ENCODE measurements at places on chromosomes 5 and 9.
A peak's percentile ranks its signal among the peaks of the same experiment; 100 is the strongest.

DNA sequence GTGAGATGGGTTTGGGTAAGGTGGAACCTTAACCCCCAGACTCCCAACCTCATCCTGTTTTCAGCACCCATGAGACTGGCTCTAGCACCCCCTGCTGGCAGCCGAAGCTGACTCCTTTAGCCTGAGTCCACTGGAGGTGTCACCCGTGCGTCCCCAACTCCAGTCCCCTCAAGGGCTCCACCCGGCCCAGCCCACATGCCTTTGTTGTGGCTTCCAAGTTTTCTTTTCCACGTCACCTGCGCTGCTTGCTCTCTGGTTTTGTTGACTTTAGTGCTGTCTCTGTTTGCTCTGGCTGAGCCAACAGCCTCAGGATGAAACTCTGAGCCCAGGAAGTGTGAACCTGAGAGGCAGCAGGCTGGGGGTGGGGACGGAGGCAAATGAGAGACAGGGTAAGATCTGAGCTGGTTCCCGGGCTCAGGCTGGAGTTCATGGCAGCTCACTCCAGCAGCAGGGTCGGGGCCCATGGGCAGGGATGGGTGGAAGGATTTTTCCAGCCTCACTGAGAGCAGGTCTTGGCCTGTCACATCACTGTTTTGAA is 13.2 kb upstream of the AQP7 start:
- DNase-seq = peak; percentile 22

- DNase-seq = no peak
Observed at GRCh38 chr9:137580209-137580953, 1.7 kb upstream of the DPH7 start.

GRCh38 chr9:4541856-4542255 is 51.6 kb downstream of the SLC1A1 start:
- no peak for DNase-seq

- no peak for DNase-seq
Observed at GRCh38 chr5:151694035-151694485, 7.3 kb upstream of the SPARC start.

GRCh38 chr5:135269199-135269598 is 129.8 kb downstream of the MACROH2A1 start:
- peak; percentile 71 for DNase-seq

GRCh38 chr5:150615141-150615699 is 25.2 kb upstream of the SYNPO start:
- peak; percentile 43 for DNase-seq

- DNase-seq = no peak
Observed at GRCh38 chr5:34790069-34790468, 48.9 kb upstream of the TTC23L start.

DNA sequence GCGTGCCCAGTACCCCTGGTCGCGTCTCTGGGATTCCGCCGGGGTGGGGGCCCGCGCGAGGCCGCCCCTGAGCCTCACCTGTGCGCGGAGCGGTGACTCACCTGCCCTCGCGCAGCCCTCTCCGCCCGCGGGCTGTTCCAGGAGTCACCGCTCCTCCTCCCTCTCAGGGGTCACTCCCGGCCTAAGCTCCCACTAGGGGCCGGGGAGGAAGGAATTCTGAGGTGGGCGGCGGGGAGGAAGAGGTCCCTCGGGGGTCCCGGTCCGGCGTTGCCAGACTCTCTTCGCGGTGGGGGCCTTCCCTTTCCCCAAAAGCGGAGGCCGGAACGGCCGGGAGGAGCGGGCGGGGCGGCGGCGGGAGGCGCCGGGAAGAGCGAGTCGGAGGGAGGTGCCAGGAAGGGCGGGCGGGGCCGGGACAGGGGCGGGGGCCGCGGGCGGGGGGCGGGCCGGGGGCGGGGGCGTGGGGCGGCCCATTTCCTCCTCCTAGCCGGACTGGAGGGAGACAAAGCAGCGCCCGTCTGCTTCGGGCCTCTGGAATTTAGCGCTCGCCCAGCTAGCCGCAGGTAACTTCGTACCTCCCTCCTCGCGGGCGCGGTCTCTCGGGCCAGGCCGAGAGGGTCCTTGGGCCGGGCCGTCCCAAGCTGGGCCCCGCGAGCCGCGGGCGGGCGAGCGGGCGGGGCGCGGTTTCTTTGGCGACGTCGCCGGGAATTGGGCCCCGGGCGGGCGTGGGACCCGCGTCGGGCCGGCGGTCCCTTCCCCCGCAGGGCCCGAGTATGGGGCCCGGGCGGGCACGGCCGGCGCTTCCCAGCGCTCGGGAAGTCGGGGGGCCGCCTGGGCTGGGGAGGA is at the start of gene CTNNA1:
TSS of gene CTNNA1 (plus strand) at position 475 of the 843 bp plus-strand sequence. CDS start 28,500 bp downstream, outside the sequence.
- peak; percentile 63 for DNase-seq

DNA sequence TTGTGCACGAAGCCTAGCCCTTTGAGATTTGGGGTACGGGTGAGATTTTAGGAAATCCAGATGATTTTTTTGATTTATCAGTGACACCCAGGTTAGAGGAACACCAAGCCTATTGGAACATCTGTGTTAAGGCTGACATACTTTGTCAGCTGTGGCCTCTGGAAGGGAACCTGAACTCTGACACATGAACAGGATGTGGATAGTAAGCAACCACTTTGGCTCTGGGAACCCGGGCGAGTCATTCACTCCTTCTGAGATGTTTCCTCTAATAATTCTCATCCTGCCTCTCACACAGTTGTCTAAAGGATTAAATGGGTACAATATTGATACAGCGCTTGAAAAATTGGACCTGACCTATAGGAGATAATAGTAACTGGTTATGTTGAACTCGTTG is 67.8 kb downstream of the FGF1 start:
- peak; percentile 78 for DNase-seq

- no peak for DNase-seq
Observed at GRCh38 chr9:129889941-129890717, 54.9 kb downstream of the USP20 start.

- no peak for DNase-seq
Observed at GRCh38 chr5:61416420-61416819, 84.4 kb downstream of the ZSWIM6 start.

- no peak for DNase-seq
Observed at GRCh38 chr5:11531811-11532555, 372.3 kb downstream of the CTNND2 start.

- DNase-seq = no peak
Observed at GRCh38 chr9:27421577-27421976, 102.5 kb upstream of the IFNK start.

- DNase-seq = no peak
Observed at GRCh38 chr5:110027527-110028322, 338.0 kb downstream of the MAN2A1 start.

- peak; percentile 39 for DNase-seq
Observed at GRCh38 chr9:121380846-121381245, 10.8 kb upstream of the STOM start.

DNA sequence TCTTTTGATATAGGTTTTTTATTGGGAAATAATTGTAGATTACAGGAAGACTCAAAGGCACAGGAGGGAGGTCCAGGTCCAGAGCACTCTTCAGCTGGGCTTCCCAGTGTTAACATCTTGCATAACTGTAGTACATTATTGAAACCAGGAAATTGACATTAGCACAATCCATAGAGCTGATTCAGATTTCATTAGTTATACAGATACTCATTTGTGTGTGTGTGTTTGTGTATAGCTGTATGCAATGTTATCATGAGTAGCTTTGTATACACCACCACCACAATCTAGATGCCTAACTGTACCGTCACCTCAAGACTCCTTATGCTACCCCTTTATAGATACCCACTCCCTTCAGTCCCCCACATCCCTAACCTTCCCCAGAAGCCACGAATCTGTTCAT is 47.9 kb downstream of the SLC36A1 start:
- no peak for DNase-seq

- DNase-seq = no peak
Observed at GRCh38 chr5:31783086-31783645, 144.2 kb downstream of the PDZD2 start.

DNA sequence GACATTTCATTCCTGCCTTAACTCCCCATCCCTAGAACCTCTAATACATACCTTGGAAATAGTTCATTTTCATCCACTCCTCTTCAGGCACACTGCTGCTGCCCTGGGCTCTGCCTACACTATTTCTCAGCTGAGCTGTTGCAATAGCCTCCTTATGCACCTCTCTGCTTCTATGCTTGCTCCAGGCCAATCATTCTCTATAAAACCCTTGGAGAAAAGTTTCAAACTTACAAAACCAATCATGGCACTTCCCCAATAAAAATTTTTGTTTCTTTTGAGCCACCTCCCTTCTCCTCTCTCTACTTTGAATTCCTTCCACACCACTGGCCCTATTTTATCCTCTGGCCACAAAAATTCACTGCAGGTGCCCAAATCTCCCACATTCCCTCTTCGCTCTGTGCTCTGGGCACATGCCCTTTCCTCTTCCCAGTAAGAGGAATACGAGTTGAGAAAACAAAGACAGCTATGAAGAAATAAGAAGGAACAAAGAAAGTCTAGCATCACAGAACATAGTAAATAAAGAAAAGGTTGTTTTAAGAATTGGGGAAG is 301.4 kb downstream of the ELAVL2 start:
- no peak for DNase-seq

GRCh38 chr9:118222375-118222774 is 518.2 kb downstream of the TLR4 start:
- no peak for DNase-seq

GRCh38 chr9:27800159-27800558 is 226.9 kb upstream of the C9orf72 start:
- no peak for DNase-seq

DNA sequence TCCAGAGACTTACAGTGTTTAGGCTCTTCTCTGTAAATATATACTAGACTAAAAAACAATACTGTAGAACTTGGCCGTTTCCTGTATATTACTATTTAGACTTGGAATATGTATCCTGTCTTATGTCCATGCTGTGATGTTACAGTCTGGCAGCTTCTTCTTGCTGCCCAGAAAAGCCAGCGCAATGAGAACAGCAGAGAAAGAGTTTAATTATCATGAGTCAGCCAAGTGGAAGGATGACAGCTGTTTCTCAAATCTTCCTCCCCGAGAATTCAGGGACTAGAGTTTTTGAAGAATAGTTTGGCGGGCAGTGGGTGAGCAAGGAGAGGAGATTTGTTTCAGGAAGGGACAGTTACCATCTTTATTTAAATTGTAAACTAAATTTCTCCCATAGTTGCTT is 37.5 kb downstream of the NAA35 start:
- DNase-seq = peak; percentile 2

DNA sequence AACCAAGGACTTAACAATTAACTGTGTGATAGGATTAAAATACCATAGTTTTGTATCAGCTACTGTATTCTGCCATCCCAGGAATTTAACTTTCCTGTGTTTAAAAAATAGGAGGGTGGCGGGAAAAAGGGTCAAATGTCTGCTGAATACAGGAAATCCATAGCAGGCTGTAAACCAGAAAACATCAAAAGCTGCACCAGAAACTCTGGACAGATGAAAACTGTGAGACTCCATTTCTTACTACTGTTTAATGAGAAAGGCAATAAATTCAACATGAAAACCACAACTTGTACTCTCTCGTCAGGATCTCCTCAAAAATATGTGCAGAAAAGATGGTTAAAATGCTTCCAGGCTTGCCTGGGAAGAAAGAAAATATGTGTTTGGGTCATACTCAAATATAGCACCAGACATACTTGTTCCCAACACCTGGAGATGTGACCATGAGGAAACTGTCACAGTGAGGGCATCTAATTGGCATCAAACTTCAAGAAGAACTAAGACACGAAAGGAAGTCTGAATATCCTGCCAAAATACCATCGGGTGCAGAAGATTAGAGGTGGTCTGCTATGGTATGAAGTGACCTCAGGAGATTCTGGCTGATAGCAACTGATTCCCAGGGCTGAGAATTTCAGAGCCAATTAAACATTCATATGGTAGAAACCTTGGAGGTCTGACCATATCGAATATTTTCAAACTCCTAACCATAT is 164.7 kb upstream of the TARS1 start:
- DNase-seq = peak; percentile 98

DNA sequence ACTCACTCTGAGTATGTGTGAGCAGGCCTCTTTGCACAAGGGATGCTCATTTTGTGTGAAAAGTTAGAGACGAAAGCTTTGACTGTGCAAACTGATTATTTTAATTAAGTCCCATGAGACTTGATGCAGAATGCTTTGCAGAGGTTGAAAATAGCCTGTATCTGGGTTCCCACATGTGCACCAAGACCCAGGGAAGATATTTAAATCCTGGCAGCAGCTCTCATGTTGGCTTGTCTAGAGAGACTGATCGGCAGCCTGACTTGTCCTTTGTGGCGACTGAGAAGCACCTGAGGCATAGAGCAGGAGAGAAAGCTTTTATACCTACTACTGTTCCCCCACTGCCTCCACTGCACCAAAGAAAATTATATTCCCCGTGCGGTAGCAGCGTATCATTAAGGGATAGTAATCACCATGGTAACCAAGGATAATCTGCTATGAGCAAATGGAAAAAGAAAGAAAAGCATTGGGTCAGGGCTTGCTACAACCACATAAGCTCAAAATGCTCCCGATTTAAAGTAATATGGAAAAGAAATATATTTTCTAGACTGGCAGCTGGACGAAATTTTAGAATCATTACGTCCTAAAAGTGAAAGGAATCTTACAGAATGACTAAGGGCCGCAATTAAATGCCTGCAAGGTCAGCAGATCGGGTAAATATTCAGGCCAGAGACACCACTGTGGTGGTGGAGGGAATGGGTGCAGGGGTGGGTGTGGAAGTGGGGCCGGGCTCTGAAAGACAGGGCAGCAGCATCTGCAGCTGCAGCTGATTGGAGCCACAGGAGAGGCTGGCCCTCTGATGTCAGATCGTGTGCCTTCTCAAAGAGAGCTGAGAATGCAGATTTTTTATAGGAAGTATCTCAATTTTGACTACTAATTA is 135.3 kb upstream of the EPB41L4A start:
- DNase-seq = peak; percentile 10

DNA sequence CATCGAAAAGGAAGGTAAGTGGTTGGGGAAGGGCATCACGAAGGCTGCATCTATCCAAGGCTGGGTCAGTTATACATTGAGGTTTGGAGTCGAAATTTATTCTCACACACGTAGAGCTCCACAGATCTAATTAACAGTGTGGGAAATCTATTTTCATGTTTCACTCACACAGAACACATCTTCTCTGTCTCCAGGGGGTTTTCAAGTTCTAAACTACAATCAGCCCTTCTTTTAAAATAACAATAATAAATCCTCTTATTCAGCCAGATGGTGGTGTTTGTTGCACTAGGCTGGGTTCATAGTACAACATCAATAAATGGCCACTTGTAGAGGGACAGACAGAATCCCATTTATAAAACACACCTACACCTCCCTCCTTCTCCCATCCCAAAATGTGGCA is 174.5 kb upstream of the KLF9 start:
- DNase-seq = no peak

Data from fibroblast of upper back skin (primary cell).